ENCODE measurements at places on chromosomes 4 and X.

DNA sequence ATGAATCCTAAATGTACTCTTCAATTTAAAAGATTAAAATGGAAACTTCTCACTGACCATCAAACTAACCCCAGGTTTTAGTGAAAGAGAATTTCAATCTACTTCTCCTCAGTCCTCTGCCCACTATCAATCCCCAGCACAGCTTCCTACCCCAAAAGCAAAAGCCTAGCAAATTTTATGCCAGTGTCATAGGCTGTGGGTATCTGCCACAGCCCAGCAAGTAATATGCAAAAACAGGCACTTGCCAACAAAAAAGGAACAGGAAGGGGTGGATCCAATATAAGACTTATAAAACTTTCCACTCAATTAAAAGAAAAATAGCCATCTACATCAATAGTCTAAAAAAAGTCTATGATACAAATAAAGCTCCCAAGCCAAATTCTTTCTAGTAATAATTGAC, 22.3 kb downstream of the CAMK2D start:
- no peak for DNase-seq

DNA sequence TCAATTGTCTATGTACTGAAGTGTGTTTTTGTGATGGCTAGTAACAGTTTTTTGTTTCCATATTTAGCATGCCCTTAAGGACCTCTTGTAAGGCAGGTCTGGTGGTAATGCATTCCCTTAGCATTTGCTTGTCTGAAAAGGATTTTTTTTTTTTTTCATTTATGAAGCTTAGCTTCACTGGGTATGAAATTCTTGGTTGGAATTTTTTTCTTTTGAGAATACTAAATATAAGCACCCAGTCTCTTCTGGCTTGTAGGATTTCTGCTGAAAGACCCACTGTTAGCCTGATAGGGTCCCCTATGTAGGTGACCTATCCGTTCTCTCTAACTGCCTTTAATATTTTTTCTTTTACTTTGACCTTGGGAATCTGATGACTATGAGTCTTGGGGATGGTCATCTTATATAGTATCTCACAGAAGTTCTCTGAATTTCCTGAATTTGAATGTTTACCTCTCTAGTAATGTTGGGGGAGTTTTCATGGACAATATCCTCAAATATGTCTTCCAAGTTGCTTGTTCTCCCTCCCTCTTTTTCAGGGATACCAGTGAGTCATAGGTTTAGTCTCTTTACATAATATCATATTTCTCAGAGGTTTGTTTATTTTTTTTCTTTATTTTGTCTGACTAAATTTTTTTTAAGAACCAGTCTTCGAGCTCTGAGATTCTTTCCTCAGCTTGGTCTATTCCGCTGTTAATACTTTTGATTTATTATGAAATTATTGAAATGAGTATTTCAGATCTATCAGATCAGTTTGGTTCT, 157.1 kb upstream of the PGRMC2 start:
- no peak for DNase-seq

DNA sequence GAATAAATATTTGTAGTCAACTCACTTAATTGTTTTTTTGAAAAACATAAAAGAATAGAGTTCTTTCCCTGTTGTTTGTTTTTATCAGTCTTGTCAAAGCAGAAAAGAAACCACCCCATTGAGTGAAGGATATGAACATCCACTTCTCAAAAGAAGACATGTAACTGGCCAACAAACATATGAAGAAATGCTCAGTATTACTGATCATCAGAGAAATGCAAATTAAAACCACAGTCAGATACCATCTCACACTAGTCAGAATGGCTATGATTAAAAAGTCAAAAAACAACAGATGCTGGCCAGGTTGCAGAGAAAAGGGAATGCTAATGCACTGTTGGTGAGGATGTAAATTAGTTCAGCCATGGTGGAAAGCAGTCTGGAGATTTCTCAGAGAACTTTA, 326.1 kb upstream of the EMCN start:
- DNase-seq, result no peak

DNA sequence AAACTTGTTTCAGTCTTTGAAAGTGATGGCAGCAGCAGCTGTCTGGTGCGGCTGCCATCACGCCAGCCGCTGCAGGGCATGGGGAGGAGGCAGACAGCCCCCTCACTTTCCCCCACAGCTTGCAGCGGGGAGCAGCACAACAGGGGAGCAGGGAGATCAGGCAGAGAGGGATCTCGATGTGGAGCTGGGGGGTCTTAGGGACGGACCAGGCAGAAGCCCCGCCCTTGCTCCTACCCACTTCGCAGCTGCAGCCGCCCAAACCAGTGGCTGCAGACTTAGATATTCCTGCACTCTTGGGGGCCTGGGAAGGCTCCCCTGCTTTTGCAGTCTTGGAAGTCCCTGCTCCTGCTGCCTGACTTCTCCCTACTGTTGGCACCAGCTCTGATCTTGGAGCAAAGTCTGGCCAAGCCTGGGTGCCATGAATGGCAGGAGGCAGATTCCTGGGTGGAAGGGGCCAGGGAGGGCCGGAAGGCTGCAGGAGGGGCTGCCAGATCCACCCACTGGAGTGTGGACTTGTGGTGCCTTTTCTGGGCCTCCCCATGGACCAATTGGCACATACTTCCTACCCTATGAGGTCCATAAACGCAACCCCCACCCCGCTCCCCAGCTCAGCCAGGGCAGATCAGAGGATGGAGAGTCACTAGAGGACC, 14.0 kb upstream of the MFAP3L start:
- no peak for DNase-seq

GRCh38 chr4:122403861-122404260, 25.1 kb downstream of the ADAD1 start:
- DNase-seq, result no peak

Data from chondrocyte (in vitro differentiated cells).